Stimulated activated CD4-positive, alpha-beta T cell treated with anti-CD3 and anti-CD28 coated beads, Interleukin-1b, Interleukin-23, amount 100 ng/mL, for 4 hours (primary cell): ENCODE measurements at places on chromosomes 5 and 9.

DNA sequence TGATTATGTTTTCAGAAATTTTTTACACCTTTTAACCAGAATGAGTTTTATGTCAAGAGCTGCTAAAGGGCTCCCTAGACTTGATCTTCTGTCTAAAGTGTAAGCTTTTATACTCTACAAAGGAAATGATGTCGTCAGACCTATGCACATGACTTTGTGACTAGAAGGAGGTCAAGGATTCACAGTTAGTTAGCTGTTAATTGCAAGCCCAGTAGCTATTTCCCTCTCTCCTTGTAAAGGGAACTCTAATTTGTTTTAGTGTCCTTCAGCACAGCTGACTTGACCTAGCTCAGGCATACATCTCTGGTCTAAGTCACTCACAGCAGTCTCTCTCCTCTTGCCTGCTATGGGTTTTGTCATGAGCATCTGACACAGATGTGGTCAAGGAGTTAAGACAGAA, 173.5 kb upstream of the NREP start:
- DNase-seq = no peak

GRCh38 chr5:106097340-106097739, 1573.4 kb downstream of the EFNA5 start:
- no peak for DNase-seq

GRCh38 chr9:124789531-124789930, 12.6 kb downstream of the OLFML2A start:
- DNase-seq = no peak

DNA sequence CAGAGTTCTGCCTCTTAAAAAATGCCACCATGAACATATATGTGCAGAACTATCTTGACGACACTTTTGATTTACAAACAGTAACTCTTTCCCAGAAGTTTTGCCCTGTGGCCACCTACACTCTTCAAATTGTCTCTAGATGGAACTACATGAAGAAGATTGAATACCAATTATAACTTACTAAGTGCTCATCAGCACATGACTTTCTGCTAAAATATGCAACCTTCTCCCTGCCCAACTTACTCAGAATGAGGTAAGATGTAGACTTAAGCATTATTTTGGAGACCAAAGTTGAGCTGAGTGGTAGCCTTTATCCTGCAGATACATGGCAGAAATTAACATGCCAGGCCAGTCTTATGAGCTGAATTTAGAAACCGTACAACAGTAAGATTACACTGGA, 105.4 kb downstream of the SEMA5A start:
- no peak for DNase-seq

- no peak for DNase-seq
These were observed 656.5 kb upstream of the RIOK2 start for GRCh38 chr5:97839341-97840086.

DNA sequence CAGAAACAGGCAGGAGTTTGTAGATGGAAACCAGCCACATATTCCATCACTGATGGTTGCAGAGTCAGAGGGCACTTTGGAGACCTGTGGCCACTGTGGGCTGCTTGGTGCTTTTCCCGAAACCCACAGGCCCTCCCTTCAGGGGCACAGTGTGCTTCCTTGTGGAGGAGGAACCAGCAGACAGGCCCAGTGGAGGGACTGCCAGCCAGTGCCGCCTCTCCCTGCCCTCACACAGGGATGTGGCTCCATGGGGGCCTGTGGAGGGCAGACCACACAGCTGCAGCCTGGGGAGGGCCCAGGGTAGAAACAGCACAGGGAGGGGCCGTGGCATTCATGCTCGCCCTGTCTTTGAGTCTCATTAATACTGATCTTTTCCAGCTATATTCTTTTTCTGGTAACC, 35.2 kb downstream of the CEP72 start:
- DNase-seq = no peak

DNA sequence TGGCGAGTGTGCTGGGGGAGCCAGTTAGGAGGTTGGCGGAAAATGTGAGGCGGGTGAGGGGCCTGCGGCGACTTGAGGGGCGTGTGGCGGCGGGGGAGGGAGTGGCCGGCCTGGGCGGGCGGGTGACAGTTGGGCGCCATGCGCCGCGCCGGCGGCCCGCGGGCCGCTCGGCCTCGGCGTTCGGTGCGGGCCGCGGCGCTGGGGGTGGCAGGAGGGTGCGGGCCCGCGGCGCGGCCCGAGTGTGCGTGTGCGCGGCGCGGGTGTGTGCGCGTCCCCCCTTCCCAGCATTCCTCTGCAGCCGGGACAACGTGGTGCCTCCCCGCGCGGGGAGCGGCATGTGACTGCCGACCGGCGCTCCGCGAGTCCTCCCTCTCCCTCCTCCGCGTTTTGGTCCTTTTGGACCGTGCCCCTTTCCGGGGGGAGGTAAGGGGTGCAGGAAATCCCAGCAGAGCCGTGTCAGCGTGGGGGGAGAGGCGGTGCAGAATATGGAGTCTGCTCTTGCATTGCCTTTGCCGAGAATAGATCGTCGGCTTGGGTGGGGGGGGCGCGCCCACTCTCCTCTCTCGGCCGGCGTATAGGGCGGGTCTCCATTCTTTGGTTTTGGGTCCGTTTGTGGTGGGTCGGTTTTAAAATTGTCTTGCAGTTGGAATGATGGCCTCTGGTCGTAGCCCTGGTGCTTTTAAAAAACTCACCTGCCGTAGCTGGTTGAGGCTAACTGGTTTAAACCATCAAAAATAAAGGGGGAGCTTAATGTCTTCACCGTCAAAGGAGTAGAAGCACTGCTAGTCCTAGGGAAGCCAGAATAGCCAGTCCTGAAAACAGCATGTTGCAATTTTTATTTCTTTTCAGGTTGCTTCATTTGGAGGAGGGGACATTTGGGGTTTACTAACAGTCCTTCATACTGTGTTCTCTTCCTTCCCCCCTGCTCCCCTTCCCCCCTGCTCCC, 2.0 kb downstream of the LARP1 start:
- peak; percentile 47 for DNase-seq

DNA sequence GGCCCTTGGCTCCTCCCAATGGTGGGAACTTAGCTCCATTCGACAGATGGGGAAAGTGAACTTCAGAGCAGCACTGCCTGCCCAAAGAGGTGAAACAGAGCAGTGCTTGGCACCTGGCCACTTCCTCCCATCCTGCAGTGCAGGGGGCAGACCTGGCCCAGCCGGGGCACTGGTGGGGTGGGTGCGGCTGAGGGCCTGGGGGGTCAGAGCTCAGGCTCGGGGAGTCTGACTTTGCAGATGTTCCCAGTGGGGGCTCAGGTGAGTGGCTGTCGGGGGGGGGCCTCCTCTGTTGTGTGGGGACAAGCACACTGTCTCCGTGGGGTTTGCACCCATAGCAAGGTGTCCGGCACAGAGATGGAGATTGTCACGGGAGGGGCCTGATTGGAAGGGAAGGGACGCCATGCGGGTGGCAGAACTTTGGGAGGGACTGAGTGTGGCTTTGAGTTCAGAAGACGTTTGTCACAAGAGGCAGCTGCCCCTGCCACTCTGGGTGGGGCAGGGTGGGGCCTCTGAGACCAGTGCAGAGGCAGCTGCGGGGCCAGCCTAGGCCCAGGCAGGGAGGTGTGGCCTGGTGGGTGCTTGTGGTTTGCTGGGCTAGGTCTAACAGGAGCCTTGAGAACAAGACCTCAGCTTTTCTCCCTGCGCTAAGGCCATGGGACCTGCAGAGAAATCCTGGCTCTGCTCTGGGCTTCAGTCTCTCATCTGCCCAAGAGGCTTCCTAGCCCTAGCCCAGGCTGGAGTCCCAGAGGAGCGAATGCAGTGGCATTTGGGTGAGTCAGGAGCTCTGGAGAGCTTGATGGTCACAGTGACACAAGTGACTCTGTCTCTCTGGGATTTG, 2.5 kb downstream of the MYMK start:
- DNase-seq = no peak

- no peak for DNase-seq
These were observed 24.0 kb downstream of the LIX1 start for GRCh38 chr5:97118261-97119006.

DNA sequence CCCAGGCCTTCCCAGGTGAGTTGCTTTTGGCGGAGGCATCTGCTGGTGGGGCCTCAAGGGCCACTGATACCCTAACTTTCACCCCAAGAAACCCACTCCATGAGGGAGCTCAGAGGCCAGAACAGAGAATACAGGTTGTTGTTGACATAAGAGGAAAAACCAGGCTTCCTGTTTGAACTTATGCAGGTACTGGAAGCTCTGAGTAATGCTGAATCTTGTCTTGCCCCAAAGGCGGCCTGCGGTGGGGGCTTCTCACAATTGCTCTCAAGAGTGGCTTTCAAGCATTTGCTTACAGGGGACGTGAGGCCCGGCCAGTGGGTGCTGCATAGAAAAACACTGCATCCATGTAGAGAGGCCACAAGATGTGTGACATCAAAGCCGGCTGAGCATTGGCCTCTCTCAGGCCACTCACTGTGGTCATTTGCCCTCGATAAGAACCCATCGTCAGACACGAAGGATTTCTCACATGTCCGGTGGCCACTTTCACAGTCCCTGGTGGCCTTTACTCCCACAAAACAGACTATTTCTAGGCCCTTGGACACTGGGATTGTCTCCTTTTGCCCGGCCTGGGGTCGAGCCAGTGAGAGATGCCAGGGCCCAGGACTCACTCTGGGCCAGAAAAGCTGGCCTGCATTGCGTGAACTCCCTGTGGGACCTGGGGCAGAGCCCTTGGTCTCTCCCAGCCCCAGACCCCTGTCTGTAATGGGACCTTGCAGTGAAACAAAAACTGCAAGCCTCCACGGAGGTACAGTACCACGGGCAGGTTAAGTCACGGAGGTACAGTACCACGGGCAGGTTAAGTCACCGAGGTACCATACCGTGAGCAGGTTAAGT, 34.5 kb upstream of the TCF7 start:
- DNase-seq = peak; percentile 61

- no peak for DNase-seq
These were observed 74.1 kb downstream of the SLF1 start for GRCh38 chr5:94692581-94692980.

GRCh38 chr9:99050292-99050911, 54.5 kb upstream of the TGFBR1 start:
- no peak for DNase-seq

GRCh38 chr9:101977614-101978210, 239.3 kb upstream of the GRIN3A start:
- no peak for DNase-seq

GRCh38 chr5:111505096-111505495, 7.2 kb downstream of the STARD4 start:
- DNase-seq = no peak

GRCh38 chr9:132787748-132788159, 90.3 kb downstream of the AK8 start:
- DNase-seq = no peak

- DNase-seq = peak; percentile 34
These were observed 47.6 kb downstream of the ACO1 start for GRCh38 chr9:32431940-32432555.

- no peak for DNase-seq
These were observed 375.2 kb upstream of the WWC1 start for GRCh38 chr5:167916261-167916691.

DNA sequence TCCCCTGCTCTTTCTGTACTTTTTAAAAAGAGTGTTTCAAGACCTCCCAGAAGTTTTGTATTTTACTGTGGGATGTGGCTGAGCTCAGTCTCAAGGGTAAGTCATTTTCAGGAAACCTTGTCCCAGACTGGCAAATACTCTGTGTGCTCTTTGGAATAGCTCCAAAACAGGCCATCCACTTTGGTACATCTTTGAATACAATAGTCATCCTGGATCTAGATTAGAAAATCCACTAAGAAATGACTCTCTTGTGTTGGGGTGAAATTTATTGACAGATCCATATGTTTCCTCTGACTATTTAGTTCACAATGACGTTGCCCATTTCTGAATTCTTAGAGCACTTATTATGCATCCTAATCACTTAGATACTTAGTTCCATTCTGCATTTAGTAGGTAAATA, 95.2 kb downstream of the PLCXD3 start:
- DNase-seq = no peak

GRCh38 chr5:147267082-147267832, 32.4 kb downstream of the STK32A start:
- DNase-seq = no peak

- peak; percentile 46 for DNase-seq
These were observed 576 bp downstream of the CHD1 start for GRCh38 chr5:98927989-98928872.

DNA sequence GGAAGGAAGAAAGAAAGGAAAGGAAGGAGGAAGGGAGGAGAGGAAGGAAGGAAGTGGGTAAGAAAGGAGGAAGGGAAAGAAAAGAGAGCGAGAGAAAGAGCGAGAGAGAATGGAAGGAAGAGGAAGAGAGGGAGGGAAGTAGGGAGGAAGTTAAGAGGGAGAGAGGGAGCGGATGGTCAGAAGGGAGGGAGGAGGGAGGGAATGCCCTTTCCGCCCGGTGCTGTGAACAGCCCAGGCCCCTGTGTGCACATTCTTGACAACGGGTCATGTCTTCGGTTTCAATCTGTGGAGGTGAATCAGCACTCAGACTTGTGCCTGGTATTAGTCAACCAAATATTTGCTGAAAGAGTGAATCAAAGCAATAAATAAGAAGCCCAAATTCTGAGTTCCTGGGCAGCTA, 39.2 kb downstream of the PRUNE2 start:
- DNase-seq = no peak

GRCh38 chr9:16417161-16417560, 453.3 kb downstream of the BNC2 start:
- no peak for DNase-seq

DNA sequence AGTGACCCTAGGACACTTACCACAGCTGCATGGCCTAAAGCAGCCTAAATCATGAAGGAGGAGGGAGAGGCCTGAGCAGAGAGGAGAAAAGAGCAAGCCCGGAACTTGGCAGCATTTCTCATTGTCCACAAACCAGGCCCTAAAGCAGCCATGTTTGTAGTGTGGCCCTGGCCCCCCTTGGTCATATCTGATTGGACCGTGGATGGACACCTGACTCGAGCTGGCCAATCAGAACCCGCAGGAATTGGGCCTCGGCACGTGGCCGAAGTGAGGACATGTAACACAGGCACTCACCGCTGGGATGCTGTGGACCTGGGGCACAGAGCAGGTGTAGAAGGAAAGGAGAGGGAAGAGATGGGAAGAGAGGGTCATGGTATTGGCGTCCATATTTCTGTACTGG, 56.9 kb downstream of the ASS1 start:
- DNase-seq = no peak

DNA sequence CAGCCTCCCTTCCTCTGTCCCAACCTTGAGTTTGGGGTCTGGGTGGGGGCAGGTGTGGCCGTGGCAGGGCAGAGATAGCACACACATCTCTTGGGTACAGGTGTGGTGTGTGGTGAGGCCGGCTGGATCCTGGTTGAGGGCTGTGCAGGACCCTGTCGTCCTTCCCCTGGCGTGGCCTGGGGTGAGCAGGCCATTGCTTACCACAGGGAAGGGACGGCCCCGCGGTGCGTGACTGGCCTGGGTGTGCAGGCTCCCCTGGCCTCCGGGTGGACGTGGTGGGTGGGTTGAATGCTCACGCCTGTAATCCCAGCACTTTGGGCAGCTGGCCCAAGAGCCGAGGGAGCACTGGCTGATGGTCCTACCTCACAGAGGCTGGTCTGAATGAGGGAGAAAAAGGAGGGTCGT, 1.2 kb downstream of the ARRDC1 start:
- no peak for DNase-seq

- DNase-seq = no peak
These were observed 35.9 kb downstream of the ANKRD31 start for GRCh38 chr5:75200776-75201175.
